ENCODE measurements at places on chromosomes 5 and 9. TPM values are rescaled to one million over a fixed set of nuclear protein-coding genes. Genes with fewer than 3 reads are reported as not detected.

GRCh38 chr5:136510481-136510880 is 145.1 kb upstream of the TRPC7 start:
- no peaks in the 10 kb centered on the region for H3K27me3 ChIP-seq
- H3K36me3 ChIP-seq: no peaks in the 10 kb centered on the region
- H3K4me3 ChIP-seq: no peak overlapping the region
- H3K27ac ChIP-seq: no peak overlapping the region
- DNase-seq: no peak

- no peaks in the 10 kb centered on the region for H3K4me1 ChIP-seq
- no peaks in the 10 kb centered on the region for H3K27me3 ChIP-seq
- no peaks in the 10 kb centered on the region for H3K36me3 ChIP-seq
- H3K27ac ChIP-seq: no peak overlapping the region
- H3K4me3 ChIP-seq: no peak overlapping the region
Observed at GRCh38 chr5:23208959-23209431, 298.4 kb upstream of the PRDM9 start.

GRCh38 chr5:139137697-139138096 is 60.5 kb downstream of the SIL1 start:
- no peaks in the 10 kb centered on the region for H3K27me3 ChIP-seq
- no peaks in the 10 kb centered on the region for H3K4me1 ChIP-seq
- DNase-seq: peak; percentile 33
- H3K4me3 ChIP-seq: no peak overlapping the region
- H3K27ac ChIP-seq: no peak overlapping the region

- H3K27me3 ChIP-seq: no peaks in the 10 kb centered on the region
- no peaks in the 10 kb centered on the region for H3K36me3 ChIP-seq
- no peak overlapping the region for H3K4me3 ChIP-seq
- H3K4me1 ChIP-seq: no peaks in the 10 kb centered on the region
Observed at GRCh38 chr5:10290438-10290837, 17.3 kb downstream of the CMBL start.

- H3K4me3 ChIP-seq: no peak overlapping the region
- DNase-seq: no peak
- no peaks in the 10 kb centered on the region for H3K36me3 ChIP-seq
Observed at GRCh38 chr5:30156156-30156555, 1037.3 kb upstream of the CDH6 start.

DNA sequence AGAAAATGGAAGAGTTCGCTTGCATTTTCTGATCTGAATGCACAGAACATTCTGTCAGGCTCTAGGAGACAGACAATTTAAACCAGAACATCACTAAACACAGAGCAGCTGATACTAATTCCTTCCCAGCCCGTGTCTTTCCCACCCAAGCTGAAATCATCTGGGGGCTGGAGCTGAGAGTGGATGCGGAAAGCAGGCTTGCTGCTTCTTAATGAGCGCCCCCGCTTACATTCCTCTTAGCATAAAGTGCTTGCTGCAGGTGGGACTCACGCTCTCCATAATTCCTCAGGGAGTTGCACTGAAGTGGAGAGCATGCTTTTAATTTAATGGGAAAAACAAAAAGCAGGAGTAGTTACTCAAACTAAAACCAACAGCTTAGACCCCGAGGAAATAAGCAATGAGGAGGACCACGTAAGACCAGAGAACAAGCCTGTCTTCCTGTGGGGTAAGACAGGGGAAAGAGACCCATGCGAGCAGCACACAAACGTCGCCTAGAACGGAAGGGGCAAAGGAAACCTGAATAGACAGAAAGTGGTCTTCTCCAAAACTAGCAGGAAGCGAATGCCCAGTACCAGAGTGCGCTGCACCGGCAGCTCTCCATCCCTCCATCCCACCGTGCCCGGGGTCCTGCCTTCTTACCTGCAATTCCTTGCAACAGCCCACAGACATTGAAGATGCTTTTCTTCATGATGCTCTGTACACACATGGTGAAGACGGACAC is 139.3 kb downstream of the LHFPL2 start:
- H3K4me1 ChIP-seq: peaks cover 53% of the 10 kb centered on the region
- no peaks in the 10 kb centered on the region for H3K36me3 ChIP-seq
- peak overlapping the region; percentile 63 for H3K27ac ChIP-seq

GRCh38 chr9:134032456-134033222 is 7.4 kb downstream of the BRD3OS start:
- no peak for DNase-seq
- H3K27me3 ChIP-seq: no peaks in the 10 kb centered on the region
- H3K4me1 ChIP-seq: no peaks in the 10 kb centered on the region

GRCh38 chr9:34484678-34485077 is 26.1 kb downstream of the DNAI1 start:
- H3K4me3 ChIP-seq: no peak overlapping the region
- no peak overlapping the region for H3K27ac ChIP-seq
- H3K4me1 ChIP-seq: peaks cover 15% of the 10 kb centered on the region
- H3K36me3 ChIP-seq: no peaks in the 10 kb centered on the region
- DNase-seq: peak; percentile 78

DNA sequence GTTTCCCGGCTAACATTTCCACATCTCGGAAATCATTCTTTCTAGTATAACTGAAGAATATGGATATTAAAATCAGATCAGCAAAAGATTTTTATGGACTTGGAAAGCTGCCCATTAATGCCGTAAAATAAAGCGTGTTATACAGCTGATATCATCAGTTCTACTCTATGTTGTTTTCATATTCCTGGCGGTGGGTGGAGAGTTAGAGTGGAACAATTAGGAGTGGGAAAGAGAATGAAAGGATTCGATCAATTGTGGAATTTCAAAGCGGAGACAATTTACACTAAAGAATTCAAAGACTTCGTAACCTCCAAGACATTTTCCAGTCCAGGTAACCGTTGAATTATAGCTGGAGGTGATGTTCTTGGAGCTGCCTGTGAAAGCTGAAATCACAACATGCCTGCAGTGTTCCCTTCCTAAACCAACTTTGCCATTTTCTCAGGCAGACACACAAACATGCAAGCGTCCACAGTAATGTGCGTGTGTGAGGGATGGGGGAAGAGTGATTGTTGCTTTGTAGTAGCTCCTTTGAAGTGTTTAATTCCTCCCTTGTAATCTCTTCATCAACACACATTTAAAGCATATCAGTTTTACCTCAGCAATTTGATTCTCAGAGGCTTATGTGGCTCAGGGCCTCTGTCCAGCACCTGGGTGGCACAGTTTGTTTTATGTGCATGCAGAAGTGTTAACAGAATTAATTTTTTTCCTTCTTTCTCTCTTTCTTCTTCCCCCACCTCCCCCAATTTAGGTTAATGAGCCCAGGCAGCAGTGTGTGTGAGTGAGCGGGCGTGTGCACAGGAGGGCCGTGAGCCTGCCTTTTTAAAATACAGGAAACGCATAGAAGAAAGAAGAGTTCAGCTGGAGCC is 544.1 kb downstream of the RAB3C start:
- peak; percentile 68 for DNase-seq
- H3K4me3 ChIP-seq: peak overlapping the region; percentile 30
- no peaks in the 10 kb centered on the region for H3K27me3 ChIP-seq
- H3K36me3 ChIP-seq: no peaks in the 10 kb centered on the region
- peaks cover 88% of the 10 kb centered on the region for H3K4me1 ChIP-seq

GRCh38 chr5:76145945-76146344 is 62.8 kb downstream of the SV2C start:
- no peaks in the 10 kb centered on the region for H3K4me1 ChIP-seq
- H3K27ac ChIP-seq: no peak overlapping the region
- H3K4me3 ChIP-seq: no peak overlapping the region
- H3K27me3 ChIP-seq: 0 out of 2 replicates have a peak, but pooled peaks cover under 1% of the 10 kb centered on the region

- H3K4me1 ChIP-seq: no peaks in the 10 kb centered on the region
- DNase-seq: no peak
- H3K27me3 ChIP-seq: no peaks in the 10 kb centered on the region
- no peak overlapping the region for H3K4me3 ChIP-seq
Observed at GRCh38 chr5:89293810-89294209, 410.8 kb upstream of the MEF2C start.

DNA sequence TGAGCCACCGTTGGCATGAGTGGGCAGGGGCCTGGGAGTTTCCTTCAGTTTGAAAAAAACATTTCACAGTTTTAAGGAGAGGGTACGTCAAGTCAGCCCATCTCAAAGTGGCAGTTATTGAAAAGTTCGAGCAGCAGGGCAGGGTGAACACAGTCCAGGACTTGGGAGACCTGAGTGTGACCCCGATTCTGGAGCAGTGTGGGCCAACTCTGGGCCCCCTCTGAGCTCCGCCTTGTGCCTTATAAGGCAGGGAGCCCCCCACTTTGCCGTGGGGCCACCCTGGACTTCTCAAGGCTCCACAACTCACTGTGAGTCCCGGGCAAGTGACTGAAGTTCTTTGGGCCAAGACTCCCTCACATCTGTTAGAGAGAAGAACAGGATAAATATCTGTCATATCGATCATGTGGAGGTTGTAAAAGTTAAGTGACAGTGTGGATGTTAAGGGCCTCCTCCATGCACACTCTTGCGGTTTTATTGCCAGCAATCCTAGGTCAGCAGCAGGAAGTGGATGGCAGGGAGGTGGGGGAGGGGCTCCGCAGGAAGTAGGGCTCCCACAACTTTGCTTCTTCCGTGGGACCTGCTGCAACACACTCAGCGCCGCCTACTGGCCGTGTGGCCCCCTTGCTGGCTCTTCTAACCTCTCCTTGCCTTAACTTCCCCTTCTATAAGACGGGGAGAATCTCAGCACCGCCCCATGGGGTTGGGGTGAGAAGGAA is 38.4 kb downstream of the HRH2 start:
- H3K27ac ChIP-seq: no peak overlapping the region
- H3K27me3 ChIP-seq: no peaks in the 10 kb centered on the region
- H3K4me3 ChIP-seq: no peak overlapping the region

DNA sequence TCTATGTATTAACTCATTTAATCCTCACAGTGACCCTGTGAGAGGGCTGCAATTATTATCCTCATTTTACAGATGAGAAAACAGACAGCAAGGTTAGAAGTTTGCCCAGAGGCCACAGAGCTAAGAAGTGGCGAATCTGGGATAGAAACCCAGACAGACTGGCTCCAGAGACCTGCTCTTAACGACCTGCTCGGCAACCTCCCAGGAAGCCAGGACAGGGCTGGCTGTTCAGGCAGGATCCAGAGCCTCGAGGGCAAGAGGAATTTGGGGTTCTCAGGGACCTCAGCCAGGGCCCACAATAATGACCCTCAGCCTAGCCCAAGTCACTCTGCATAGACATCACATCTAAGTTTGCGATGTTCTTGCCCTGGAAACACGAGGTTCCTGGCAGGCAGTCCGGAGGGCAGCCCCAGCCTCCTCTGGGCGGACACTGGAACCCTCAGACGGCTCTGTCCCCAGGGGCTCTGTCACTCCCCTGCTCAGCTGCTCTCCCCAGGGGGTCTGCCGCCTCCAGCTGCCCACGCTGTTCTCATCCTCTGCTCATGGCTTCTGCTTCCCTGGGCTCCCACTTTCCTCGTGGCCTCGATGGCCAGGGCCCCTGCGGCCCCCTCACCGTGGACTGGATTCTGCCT is 138.5 kb upstream of the ERCC6L2 start:
- H3K36me3 ChIP-seq: no peaks in the 10 kb centered on the region
- no peaks in the 10 kb centered on the region for H3K27me3 ChIP-seq
- H3K27ac ChIP-seq: no peak overlapping the region
- no peak for DNase-seq
- H3K4me1 ChIP-seq: peaks cover 11% of the 10 kb centered on the region
- H3K4me3 ChIP-seq: no peak overlapping the region

DNA sequence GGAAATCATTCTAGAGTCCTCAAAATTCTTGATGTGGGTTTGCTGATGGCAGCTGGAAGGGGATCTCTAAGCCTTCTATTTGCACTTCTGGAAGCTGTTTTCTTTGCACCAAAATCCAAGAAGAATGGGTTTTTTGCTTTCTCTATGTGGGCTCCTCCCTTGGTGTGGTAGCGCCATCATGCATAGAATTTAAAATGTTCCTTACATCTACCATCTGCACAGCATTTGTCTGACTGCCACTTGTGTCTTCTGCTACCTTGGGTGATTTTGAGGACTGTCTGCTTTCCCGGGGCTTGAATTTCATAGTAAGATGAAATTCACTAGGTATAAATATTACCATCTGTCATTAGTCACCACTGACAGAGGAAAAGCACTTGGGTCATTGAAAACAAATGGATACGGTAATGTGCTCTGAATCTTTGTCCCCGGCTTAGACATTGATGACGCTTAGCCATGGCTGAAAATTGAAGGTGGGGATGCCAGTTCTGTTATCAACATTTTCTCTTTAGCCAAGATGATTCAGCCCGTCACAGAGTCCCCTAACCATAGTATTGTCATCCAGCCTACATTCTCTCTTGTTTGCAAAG is 30.0 kb downstream of the SNX30 start:
- DNase-seq: no peak
- no peak overlapping the region for H3K27ac ChIP-seq
- peaks cover 15% of the 10 kb centered on the region for H3K4me1 ChIP-seq
- H3K27me3 ChIP-seq: no peaks in the 10 kb centered on the region
- H3K4me3 ChIP-seq: no peak overlapping the region

DNA sequence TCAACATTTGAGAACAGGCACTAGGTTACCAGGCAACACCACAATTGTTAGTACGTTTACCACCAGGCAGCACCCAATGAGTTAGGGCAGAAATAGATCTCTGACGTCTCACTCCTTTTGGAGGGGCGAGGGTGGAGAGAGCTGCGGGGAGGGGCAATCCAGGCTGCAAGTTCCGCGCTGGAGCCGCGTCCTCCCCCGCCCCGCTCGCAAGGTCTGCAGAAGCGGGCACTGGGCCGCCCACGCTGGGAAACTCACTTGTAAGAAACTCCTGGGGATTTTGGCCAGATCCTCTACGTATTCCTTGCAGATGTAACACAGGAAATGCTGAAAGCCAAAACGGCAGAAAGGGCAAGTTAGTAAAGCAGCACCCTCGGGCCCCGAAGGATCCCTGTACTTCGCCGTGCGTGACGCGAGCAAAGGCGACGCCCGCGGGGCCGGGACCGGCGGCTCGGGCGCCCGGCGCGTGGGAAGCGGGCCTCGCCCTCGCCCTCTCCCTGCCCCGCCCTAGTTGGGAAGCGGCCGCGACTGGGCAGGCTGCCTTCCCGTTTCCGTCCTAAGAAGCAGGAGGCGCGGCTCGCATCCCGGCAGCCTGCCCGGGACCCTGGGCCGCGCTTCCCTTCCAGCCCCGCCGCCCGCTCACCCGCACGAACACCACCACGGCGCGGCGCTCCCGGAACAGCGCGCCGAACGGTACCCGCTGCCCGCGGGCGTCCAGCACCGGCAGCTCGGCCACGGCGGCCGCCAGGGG is 493 bp downstream of the PRXL2C start:
- peak overlapping the region; percentile 91 for H3K4me3 ChIP-seq
- H3K27me3 ChIP-seq: no peaks in the 10 kb centered on the region
- H3K4me1 ChIP-seq: peaks cover 4% of the 10 kb centered on the region
- no peaks in the 10 kb centered on the region for H3K36me3 ChIP-seq
- peak overlapping the region; percentile 88 for H3K27ac ChIP-seq

The NDUFA8 gene
- 63.5 TPM for total RNA-seq

The CD180 gene
- total RNA-seq: not detected

The PCDHB8 gene
- total RNA-seq: not detected

The AGPAT2 gene
- 77.1 TPM for total RNA-seq

The CEL gene
- 1.9 TPM for total RNA-seq

The PHF24 gene
- 0.12 TPM for total RNA-seq

The SIT1 gene
- total RNA-seq: not detected

The PCDHGA10 gene
- 3.6 TPM for total RNA-seq

The RAPGEF1 gene
- total RNA-seq: 75.4 TPM

The PCDHGB2 gene
- 1.00 TPM for total RNA-seq

The SLC22A4 gene
- total RNA-seq: 1.7 TPM
